ENCODE measurements at places on chromosomes 4 and X.

DNA sequence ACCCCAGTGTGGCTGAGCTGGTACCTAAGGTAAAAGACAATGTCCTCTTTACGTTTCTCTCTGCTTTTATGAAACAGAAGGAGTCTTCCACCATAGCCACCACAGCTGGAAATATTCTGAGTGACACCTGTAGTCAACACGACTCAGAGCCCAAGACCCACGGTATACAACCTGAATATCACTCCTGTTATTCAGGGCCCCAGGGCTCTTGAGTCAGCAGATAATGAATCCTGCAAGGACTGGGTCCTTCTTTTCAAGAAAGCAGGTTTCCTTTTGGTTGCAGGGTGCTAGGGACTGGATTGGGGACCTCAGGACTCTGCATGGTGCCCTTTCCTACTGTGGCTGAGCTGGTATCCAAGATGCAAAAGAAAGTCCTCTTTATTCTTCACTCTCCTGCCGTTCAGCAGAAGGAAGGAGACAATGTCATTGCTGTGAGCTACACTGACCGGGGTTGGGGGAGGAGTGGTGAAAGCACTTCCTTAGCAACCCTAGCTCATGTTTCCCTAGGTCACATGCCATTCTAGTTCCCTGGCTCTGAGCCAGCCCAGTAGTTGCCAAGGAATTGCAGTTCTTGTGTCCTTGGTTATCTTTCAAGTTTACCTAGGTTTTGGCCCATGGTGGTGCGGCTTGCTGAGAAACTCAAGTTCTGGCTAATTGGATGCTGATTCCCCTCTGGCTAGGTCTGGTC, 23.7 kb upstream of the UNC5C start:
- no peak for DNase-seq

- DNase-seq = no peak
Observed at GRCh38 chrX:3609810-3610209, 103.6 kb downstream of the PRKX start.

GRCh38 chr4:8468746-8469535, 28.4 kb downstream of the TRMT44 start:
- peak; percentile 89 for DNase-seq

DNA sequence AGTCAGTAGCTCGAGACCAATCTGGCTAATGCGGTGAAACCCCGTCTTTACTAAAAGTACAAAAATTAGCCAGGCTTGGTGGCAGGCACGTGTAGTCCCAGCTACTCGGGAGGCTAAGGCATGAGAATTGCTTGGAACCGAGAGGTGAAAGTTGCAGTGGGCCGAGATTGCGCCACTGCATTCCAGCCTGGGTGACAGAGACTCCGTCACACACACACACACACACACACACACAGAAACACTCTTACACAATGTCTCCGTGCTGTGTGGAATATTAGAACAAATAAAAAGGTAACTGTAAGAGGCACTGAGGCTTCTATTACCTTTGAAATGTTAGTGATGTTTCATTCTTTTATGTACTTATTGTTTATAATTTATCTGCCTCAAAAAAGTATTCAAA, 326.6 kb downstream of the GPAT3 start:
- DNase-seq = no peak

DNA sequence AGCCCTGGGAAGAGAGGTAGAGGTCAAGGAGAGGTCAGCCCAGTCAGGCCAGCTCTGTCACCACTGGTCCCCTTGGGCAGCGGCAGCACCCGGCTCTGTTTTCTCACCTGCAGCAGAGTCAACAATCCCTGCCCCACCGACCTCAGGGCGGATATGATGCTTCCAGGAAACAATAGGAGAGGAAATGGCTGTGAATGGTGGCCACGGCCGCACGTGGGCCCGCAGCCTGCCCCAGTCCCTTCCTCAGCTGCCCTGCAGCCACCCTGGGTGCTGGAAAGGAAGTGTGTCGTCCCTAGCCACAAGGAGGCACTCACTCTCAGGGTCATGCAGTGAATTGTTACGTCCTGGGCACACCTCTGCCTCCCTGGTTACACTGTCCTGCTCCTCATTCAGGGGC, 92.5 kb upstream of the ENPP6 start:
- DNase-seq = no peak

- DNase-seq = no peak
Observed at GRCh38 chr4:121784401-121784800, 16.7 kb upstream of the EXOSC9 start.

DNA sequence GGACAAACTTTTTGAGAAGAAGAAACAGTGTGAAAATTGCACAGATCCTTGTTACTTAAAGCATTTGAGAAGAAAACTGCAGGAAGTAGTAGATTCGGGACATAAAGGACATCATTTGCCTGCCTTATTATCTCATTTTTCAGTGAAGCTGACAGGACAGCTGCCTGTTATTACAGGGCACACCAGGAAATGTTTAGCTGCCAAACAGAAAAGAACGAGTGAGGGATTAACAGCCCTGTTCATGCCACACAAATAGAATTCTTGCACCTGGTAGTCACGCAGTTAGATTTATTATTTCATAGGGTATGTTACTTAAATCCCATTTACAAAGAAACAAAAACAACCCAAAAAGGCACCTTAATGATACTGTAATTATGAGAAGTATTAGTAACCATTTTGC, 100.6 kb downstream of the CHIC2 start:
- DNase-seq = no peak

DNA sequence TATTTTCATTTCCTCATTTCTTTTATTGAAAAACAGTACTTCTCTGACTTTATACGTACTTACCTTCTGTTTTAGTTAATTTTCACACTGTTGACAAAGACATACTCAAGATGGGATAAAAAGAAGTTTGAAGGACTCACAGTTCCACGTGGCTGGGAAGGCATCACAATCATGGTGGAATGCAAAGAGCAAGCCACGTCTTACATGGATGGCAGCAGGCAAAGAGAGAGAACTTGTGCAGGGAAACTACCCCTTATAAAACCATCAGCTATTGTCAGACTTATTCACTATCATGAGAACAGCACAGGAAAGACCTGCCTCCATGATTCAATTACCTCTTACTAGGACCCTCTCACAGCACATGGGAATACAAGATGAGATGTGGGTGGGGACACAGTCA, 20.7 kb upstream of the UGT2B15 start:
- no peak for DNase-seq

GRCh38 chrX:39675162-39675553, 422.6 kb downstream of the BCOR start:
- DNase-seq = no peak

DNA sequence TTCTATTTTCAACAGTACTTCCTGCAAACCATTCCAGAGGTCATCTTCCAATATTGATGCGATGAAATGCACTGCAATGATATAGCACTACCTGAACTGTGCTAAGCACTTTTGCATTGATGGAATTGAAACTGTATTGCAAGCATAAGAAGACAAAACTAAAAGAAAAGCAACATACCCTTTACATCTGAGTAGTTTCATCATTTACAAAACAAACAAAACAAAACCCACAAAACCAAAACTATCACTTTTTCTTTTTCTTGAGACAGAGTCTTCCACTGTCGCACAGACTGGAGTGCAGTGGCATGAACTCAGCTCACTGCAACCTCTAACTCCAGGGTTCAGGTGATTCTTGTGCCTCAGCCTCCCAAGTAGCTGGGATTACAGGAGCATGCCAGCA, 120.1 kb upstream of the NAP1L5 start:
- no peak for DNase-seq

DNA sequence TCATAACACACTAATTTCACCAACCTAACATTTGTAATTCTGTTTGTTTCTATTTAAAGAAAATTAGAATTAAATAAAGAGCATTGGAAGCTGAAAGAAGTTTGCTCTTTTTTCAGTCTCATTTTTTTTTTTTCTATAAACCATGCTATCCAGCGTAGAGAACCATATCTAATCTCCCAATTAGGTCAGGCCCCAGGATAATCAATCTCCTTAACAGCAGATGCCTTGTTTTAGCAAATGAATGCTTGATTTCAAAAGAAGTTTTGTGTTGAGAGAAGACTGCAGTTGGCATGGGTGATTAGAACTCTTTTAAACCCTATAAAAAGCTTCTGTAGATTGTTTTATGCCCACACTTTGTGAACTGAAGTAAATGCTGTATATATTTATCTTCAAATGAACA, 15.6 kb upstream of the MAD2L1 start:
- DNase-seq = no peak

DNA sequence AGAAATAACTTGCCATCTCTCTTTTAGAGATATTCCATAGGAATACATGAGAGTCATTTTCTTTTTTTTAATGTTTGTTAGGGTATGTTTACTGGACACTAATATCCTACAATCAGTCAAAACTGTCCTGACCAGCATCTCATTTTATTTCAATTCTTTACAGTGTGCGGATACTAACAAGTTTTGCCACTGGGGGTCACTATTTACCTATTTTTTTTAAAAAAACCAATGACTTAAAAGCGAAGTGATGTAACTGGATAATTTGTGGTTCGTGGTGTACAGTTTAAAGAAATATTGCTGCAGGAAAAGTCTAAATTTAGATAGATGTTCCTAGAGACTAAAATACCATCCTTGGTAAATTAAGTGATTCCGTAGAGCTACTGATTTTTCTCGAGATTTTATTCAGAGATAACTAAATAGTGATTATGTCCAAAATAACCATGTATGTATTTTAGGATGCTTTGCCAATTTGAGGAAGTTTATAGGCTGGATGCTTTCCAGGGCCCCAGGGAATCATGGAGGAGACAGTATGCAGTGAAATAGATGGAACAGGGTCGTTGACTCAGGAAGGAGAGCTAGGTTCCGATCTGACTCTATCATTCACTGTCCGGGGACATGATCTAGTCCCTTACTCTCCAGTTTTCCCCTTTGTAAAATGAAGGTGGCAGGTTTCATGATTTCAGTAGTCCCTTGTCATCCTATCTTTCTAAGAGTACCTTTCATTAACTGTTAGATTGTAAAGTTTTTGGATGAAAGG, 34.0 kb upstream of the GNPDA2 start:
- DNase-seq = peak; percentile 32

DNA sequence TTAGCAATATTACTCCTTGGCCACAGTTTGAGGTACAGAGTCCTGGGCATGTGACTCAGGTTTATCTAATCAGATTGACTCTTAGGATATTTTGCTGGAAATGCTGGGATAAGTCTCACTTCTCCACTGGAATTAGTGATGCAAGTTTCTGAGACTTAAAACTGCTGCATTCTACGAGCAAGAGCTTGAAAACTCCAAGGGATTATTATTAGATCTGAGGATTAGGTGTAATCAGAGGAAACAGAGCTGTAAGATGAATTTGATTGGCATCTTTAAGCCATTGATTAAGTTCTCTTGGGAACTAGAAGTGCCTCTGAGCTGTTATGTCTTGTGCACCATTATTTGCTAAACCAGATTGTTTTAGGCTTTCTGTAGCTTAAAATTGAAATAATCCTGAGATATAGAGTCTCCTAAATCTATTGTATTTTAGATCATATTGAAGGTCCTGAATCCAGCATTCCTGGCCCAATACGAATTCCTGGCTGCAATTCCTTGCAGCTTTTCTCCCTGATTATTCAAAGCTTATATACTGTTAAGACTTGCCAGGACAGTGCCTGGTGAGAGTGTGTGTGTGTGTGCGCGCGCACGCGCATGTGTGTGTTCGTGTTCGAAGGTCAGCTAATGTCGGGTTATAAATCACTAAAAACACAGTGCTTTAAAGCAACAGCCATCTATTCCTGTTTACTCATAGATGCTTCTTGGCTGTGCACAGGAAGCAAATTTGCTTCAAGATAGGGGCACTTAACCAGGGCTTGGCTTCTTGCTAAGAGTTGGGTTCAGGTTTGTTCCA, 735.1 kb downstream of the STIM2 start:
- DNase-seq = no peak

DNA sequence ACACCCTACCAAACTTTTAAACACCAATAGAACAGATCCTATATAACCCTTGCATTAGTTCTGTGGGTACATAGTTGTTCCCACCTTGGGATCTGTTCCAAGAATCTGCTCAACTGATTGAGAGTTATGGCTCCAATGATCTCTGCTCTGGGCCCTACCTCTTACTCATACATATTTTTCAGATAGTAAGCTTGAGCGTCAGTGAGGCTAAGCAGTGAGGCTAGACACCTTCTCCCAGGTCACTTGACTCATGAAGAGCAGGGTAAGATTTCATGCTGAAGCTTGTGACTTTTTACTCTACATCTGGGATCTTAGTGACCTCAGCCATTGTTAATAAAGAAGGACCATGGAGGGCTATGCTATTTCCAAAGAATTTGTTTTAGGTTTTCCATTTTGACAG, 23.1 kb upstream of the TNIP3 start:
- DNase-seq = no peak

- peak; percentile 40 for DNase-seq
Observed at GRCh38 chrX:71919431-71919830, 8.8 kb downstream of the NHSL2 start.

GRCh38 chrX:136262812-136263315, 11.7 kb upstream of the MAP7D3 start:
- no peak for DNase-seq

DNA sequence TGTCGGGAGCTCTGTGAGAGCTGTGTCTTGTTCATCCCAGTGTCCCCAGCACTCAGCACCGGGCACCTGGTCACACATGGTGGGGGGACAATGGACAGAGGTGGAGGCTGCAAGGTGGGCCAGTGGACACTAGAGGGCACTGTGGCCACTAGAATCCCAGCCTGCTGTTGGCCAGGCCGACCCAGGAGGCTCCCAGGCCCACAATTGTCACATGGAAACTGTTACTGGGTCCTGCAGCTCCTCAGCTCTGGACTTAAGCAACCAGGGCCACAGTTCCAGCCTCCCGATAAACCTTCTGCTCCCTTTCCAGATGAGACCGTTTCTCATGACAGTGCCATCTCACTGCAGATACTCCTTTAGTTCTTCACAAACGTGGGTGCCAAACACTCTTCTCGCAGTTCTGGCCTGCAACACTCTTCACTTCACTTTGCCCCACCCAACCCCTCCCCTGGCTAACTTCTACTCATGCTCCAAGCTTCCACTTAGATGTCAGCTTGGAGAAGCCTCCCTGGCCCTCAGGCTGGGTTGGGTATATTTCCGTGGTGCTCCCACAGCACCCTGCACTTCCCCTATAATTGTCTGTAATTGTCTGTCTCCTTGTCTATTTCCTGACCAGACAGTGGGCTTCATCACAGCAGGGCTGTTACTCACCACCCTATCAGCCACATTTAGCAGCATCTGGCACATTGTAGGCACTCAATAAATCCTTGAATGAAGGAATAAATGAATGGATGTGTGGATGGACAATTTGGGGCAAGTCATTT, 3.5 kb upstream of the IQSEC2 start:
- peak; percentile 80 for DNase-seq

DNA sequence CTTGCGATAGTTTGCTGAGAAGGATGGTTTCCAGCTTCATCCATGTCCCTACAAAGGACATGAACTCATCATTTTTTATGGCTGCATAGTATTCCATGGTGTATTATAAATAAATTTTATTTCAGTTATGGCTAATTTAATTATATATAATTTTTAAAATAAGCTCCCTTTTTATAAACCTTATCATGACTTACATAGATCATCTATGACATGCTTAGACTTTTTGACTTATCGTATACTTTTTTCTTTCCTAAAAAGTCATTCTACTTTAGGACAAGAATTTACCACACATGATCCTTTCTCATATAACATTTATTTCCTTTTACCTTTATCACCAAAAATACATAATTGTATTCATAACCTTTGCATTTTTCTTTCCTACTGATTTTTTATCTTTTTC, 376.5 kb downstream of the CCSER1 start:
- DNase-seq = no peak
